Bronchial epithelial cell (primary cell): ENCODE measurements at places on chromosomes 5 and 9. TPM values are rescaled to one million over a fixed set of nuclear protein-coding genes. Genes with fewer than 3 reads are reported as not detected.

The TAF11L5 gene
- total RNA-seq: not detected in 2 replicates

The C8G gene
- 0.51 and 0.79 TPM in 2 replicates for total RNA-seq

The CORO2A gene
- total RNA-seq: 22.1 and 34.7 TPM in 2 replicates

The GARIN3 gene
- total RNA-seq: not detected in 2 replicates

The MEIKIN gene
- total RNA-seq: not detected in 2 replicates

The PHF24 gene
- 0.13 and 0.26 TPM in 2 replicates for total RNA-seq

The SPAAR gene
- total RNA-seq: not detected in 2 replicates

The RLN2 gene
- total RNA-seq: 0.26 and 0.90 TPM in 2 replicates

The RAD50 gene
- 29.2 and 35.6 TPM in 2 replicates for total RNA-seq
